Diencephalon (tissue), 1 donor: ENCODE measurements at places on chromosomes 3 and 15. TPM values are rescaled to one million over a fixed set of nuclear protein-coding genes. Genes with fewer than 3 reads are reported as not detected.

The IQCH gene
- total RNA-seq = 7.8 TPM

The OR5K2 gene
- total RNA-seq = not detected

The CLSTN2 gene
- total RNA-seq = 36.7 TPM

The SLC35G2 gene
- total RNA-seq = 33.0 TPM

The CYP11A1 gene
- 0.23 TPM for total RNA-seq

The CLDN18 gene
- total RNA-seq = not detected

The GPR156 gene
- 1.4 TPM for total RNA-seq

The CD276 gene
- total RNA-seq = 37.1 TPM

The TTLL13 gene
- not detected for total RNA-seq

The ZNF502 gene
- total RNA-seq = 13.8 TPM

The XCR1 gene
- not detected for total RNA-seq

The DPPA4 gene
- total RNA-seq = 2.1 TPM

The BCHE gene
- 38.1 TPM for total RNA-seq

The CHRFAM7A gene
- total RNA-seq = 14.8 TPM

The RASL12 gene
- total RNA-seq = 6.2 TPM

The MYL3 gene
- 1.2 TPM for total RNA-seq

The CLDN1 gene
- total RNA-seq = 3.0 TPM

The LARP6 gene
- 11.3 TPM for total RNA-seq

The STOML1 gene
- total RNA-seq = 42.7 TPM

The PTX3 gene
- total RNA-seq = 5.5 TPM

The CHRD gene
- total RNA-seq = 6.0 TPM

The FOXB1 gene
- 2.1 TPM for total RNA-seq

The GOLGA8T gene
- total RNA-seq = 0.69 TPM

The RTP3 gene
- not detected for total RNA-seq

The PLA2G4B gene
- total RNA-seq = 5.1 TPM

The FGF7 gene
- total RNA-seq = 0.69 TPM

The ZBTB47 gene
- total RNA-seq = 29.3 TPM

The HACL1 gene
- total RNA-seq = 31.1 TPM

The TMEM212 gene
- not detected for total RNA-seq

The SUCNR1 gene
- 1.4 TPM for total RNA-seq

The NANOGP8 gene
- 0.69 TPM for total RNA-seq

The HYAL2 gene
- total RNA-seq = 30.0 TPM

The HAPLN3 gene
- 13.8 TPM for total RNA-seq

The WDR72 gene
- total RNA-seq = 0.46 TPM

The BTLA gene
- total RNA-seq = 0.23 TPM

The KLF15 gene
- total RNA-seq = 6.7 TPM

The MAP2K5 gene
- total RNA-seq = 16.1 TPM

The RPL14 gene
- 117 TPM for total RNA-seq

The CHST13 gene
- 0.23 TPM for total RNA-seq

The TIMP4 gene
- total RNA-seq = 11.1 TPM

The GOLGA6L24 gene
- not detected for total RNA-seq

The LRRC34 gene
- total RNA-seq = 24.5 TPM

The CYB561D2 gene
- total RNA-seq = 15.2 TPM

The SLC22A14 gene
- 0.69 TPM for total RNA-seq

The CRYBG3 gene
- total RNA-seq = 9.2 TPM

The GP9 gene
- not detected for total RNA-seq
